ENCODE measurements at places on chromosomes 1 and 21. TPM values are rescaled to one million over a fixed set of nuclear protein-coding genes. Genes with fewer than 3 reads are reported as not detected.

- DNase-seq: no peak
Measured at GRCh38 chr1:66556161-66556611, 22.2 kb downstream of the SGIP1 start.

- DNase-seq: no peak
Measured at GRCh38 chr1:70429219-70429618, 18.2 kb downstream of the CTH start.

- peak; percentile 72 for DNase-seq
Measured at GRCh38 chr1:21652101-21652936, 16.8 kb downstream of the RAP1GAP start.

DNA sequence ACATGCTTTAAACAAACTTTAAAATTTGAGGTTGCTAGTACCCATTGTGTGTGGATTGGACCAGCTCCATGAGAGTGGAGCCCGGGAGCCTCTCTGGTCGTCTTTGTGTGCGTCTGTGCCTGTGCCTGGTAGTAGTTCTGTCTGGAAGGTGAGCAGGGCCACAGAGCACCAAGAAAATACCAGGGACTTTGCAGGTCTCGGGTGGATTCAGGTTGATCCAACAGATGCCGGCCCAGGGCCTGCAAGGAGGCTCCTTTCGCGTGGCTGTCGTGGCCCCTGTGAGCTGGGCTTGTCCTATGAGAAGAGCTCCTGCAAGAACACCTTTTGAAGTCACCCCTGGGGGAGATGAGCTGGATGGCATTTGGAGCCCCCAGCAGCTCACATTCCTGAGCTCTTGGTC is 28.3 kb downstream of the COL18A1 start:
- DNase-seq: peak; percentile 90

HSD11B1 gene
- total RNA-seq: 1.8 TPM

GRCh38 chr21:33492571-33492970 is 1.1 kb upstream of the DNAJC28 start:
- no peak for DNase-seq

ADAM30 gene
- not detected for total RNA-seq

AHDC1 gene
- total RNA-seq: 11.2 TPM

DNA sequence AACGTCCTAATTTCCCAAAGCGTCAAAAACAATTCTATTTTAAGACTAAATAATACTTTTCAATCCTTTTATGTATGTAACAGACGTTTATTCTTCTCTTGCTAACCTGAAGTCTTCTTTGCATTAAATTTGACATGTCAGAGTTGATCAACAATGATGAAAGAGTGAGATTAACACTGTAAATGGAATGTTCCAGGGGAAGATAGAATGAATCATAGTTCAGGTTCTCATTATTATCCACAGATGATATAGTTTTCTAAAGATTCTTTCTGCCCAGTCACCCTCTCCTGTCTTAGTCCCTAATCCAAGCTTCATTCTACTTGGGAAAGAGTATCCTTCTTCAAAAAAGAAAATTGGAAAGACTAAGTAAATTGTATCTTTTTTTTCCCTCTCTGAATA is 38.9 kb downstream of the SDCCAG8 start:
- peak; percentile 9 for DNase-seq

DNA sequence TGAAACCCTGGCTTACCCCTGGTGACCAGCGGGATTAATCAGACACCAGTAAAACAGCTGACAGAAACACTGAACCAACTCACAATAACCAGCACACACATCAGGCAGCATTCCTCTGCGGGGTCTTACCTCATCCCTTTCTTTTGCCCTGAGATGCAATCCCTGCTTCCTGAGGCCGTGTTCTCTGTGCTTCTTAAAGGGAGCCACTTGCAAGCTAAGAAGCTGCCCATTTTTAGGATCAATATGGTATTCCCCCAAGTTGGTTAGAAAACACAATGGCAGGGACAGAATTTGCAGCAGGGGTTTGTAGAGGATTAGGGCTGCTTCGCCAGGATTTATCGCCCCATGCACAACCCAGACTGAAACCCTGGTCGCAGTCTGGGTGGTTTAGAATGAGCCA is 74.7 kb upstream of the OLIG2 start:
- no peak for DNase-seq

RGS16 gene
- total RNA-seq: 0.29 TPM

DNA sequence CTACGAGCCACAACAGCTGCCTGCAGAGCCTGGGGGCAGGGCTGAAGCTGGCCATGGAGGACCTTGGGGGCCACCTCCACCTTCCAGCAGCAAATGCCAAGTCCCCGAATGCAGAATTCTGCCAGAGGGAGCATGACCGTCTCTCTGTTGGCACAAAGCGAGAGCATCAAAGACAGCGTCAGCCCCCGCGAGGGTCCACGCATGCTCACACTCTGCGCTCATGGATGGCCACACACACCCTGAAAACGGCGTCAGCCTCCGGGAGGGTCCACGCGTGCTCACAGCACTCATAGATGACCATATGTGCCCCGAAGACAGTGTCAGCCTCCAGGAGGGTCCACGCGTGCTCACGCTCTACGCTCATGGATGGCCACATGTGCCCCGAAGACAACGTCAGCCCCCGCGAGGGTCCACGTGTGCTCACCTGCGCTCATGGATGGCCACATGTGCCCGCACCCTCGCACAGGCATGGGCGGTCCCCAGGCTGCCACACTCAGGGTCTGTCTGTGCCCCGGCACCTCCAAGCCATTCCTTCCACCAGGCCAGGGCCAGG is 46.5 kb downstream of the MORN1 start:
- DNase-seq: peak; percentile 42

DNA sequence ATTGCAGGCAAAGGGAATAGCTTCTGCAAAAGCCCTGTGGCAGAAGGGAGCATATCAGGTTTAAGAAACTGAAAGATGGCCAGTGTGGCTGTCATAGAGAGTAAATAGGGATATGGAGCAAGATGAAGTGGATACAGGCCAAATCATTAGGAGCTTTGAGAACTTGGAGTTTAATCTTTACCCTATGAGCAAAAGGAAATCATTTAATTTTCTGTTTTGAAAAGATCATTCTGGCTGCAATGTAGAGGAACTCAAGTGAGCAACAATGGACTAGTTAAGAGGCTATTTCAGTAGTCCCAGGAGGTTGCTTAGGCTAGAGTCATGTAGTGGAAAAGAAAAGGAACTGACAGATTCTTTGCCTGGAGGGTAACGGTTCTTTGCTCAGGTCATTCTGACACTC is 47.2 kb downstream of the RAP1A start:
- DNase-seq: no peak

DNA sequence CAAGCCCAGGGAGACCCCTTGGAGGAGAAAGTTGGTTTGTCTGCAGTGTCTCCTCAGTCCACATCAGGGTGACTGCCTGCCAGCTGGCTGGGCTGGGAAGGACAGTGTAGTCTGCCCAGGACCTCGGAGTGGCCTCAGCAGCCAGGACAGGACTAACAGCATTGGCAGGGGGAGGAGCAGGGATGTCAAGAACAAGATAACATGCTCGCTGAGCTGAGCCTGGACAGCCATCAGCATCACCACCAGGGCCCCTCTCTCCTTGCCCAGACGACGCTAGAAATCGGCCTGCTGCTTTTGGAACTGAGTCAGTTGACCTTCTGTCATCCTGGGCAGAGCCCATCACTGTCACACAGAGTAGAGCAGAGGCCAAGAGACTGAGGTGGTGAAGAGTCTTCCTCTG is 83.6 kb upstream of the CNTN2 start:
- DNase-seq: no peak

CFAP45 gene
- total RNA-seq: 0.29 TPM

DNA sequence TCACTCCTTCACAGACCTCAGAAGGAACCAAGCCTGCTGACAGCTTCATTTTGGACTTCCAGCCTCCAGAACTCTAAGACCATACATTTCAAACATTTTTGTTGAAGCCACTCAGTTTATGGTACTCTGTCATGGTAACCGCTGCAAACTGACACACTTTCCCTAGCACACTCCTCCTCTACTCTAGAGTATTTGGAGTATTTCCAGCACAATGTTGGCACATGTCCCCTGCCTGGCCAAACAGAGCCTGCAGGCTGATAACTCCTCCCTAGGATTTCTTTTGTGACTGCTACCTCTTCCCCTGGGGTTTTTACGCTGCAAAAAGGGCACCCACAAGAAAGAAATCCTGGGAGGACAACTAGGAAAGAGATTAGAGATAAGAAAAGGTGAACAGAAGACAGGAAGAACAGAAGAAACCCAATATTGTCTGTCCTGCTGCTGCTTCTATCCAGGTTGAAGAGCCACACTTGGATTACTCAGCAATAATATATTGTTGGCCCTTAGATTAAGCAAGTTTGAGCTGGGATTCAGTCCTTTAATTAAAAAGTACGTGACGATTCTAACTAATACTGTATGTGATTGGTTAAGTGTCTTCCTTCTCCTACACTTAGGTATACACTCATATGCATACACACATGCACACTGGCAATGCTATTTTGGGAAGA is 844.1 kb downstream of the LTN1 start:
- DNase-seq: no peak

DNA sequence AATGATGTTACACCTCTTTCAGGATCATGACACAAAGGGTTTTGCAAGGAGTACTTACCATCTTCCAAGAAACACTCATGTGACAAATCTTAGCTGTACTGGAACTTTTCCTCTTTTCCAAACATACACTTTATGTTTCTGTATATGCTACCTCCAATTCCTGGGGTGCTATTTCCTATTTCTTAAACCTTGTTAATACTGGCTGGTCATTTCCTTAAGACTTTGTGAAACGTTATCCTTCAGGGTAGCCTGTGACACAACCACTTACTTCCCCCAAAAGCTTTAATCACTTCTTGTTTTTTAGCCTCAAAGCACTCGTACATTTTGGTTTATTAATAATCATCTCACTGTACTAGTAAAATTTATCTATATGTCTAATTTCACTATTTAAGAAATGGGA is 39.4 kb downstream of the OR10Z1 start:
- DNase-seq: no peak

DNA sequence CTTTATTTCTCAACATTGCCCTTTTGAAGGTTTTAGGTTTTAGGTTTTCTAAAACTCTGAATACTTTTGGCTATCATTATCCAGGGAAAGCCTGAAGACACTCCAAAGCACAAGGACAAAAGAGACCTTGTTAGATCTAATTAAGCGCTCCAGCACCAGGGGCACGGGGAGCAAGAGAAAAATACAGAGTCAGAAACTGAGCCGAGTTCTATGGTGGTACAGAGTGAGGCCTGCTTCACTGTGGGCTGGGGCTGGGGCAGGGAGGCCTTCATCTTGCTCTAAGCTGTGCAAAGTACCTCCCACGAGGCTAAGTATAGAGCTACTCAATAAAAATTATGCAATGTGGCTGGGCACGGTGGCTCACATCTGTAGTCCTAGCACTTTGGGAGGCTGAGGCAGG is 19.7 kb upstream of the RAB4A start:
- DNase-seq: no peak

DNA sequence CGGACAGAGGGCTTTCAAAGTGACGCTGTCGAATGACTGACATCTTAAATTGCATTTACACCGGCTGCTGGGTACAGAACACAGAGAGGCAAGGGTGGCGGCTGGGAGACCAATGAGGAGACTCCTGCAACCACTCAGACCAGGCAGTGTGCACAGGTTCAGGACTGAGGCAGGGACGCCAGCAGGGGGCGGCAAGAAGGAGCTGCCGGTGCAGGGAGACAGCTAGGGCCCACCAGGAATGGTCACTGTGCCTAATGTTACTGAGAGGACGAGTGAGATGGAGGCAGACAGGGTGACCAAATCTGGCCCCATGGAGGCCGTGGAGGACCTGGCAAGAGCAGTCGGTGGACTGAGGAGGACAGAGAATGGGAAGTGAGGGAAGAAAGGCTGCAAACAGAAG is 23.5 kb downstream of the GLIS1 start:
- peak; percentile 62 for DNase-seq

LYPLA2 gene
- 28.3 TPM for total RNA-seq

LMO4 gene
- total RNA-seq: 61.9 TPM

DNA sequence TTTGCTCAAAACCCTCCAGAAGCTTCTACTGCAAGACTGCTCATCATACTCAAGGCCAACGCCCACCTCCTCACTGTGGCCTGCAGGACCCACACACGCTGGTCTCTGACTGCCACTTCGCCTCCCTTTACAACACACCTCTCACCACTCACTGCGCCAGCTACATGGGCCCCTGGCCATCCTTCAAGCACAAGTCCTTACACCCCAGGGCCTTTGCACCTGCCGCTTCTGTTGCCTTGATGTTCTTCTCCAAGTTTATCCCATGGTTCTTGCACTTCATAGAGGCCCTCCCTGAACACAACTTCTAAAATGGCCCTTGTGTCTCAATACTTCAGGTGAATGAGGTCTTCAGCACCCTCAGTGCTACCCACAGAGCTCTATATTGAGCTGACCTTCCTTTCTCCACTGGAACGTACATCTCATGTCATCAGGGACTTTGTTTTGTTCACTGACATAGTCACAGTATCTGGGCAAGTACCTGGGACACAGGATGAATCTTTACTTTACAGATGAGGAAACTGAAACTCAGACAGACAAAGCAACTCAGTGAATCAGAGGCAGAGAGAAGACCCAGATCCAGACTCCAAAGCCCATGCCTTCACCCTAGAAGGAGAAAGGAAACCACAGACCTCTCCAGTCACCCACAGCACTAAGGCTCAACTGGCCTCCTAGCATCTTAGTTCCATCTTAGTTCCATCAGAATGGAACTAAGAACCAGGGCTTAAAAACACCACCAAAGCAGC is 34.7 kb upstream of the CLSTN1 start:
- no peak for DNase-seq

DNA sequence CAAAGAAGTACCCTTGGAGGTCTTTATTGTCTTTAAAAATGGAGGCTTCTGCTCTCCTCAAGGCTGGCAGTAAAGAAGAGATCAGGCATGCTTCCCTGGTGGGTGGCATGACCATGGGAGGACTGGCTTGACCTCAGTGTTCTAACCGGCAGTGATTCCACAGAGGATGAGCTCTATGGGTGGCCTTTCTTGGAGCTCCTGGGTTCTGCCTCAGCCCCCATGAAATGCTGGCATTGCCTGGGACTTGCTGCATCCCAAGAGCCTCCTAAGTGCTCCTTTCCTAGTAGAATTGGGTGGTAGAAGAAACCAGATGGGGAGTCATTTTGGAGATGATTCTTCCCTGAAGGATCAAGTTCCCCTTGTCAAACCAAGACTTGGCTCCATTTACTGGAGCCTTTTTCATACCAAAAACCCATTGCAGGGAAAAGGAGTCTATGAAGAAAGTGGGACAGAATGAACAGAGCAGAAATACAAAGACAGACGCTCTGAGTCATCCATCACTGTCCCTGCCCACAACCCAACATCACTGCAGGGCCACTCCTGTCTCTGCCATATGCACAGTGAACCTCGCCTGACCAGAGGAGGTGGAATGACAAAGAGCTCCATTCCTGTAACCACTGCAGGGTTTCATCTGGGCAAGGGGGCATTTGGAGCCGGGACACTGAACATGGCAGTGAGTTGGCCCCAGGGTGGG is 42.4 kb downstream of the RIMS3 start:
- DNase-seq: peak; percentile 56

LCE1B gene
- not detected for total RNA-seq

TRIM45 gene
- total RNA-seq: 1.4 TPM

DNA sequence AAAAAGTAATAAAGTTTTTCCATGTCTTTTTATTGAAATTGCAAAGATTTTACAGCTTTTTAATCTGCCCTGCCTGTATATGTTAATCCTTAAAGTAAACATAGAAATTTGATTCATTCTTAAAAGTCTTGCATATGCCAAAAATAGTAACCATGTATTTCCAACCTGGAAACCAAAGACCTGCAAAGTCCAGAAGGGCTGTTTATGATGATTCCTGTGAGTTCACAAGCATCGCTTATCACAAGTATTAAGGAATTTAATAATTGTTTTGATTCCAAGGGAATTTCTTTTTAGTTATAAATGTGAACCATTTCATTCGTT is 199.1 kb downstream of the PTPRC start:
- no peak for DNase-seq

- DNase-seq: no peak
Measured at GRCh38 chr1:70202173-70202758, 3.1 kb downstream of the LRRC40 start.
